Lung (tissue), 17 donors: ENCODE measurements at places on chromosomes 12 and 14. TPM values are rescaled to one million over a fixed set of nuclear protein-coding genes. Genes with fewer than 3 reads are reported as not detected.

DNA sequence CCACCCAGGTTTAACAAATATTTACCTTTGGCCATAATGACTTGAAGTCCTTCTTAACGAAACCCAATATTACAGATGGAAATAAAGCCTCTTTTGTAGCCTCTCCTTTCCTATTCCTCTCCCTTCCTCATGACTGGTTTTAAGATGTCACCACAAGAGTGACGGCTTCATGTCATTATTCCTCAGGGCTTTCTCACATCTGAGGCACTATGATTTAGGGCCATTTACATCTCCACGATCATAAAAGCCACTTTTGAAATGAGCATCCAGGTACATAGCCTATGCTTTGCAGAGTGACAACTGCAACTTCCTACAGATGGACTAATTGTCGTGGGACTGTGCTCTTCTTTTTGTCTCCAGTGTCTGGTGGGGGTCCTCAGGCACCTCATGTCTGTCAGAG is 32.3 kb upstream of the DACT1 start:
- DNase-seq = no peak

DNA sequence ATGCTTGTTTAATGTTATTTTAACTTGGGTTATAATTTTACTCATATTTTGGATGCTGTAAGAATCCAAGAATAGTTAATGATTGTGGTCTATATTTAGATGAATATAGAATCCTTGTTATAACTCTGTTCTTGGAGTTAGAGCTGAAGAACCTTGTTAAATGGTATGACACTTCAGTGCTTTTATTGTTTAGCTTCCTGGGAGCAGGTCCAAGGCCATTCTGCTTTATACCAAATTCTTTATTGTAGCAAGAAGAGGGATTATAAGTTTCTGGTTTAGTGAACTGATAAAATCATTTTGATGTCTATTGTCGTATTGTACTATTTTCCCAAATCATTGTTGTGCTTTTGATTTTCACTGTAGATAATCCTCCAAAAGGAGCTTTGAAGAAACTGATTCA is 69.4 kb downstream of the MIA2 start:
- DNase-seq = no peak

DNA sequence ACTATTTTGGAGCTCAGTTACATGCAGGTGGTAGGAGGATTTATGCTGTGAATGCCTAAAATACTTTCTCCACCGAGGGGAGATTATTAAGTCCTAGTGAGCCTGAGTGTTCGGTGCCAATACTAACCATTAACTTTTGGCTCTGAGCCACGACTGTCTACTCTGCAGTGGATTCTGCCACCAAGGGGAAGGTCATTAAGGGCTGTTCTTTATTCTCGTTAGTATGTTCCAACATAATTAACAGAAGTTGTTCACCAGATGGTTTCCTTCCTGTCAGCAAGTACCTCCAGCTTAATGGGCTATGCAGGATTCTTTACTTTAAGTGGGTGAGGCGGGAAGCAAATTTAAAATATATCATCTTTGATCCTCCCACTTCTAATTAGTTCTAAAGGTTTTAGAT is 326.3 kb downstream of the BMP4 start:
- peak; percentile 86 for DNase-seq

GRCh38 chr12:75713434-75713833 is 202.0 kb upstream of the KRR1 start:
- DNase-seq = peak; percentile 35

ESR2 gene
- 0.55 TPM for total RNA-seq

GRCh38 chr12:10130042-10130441 is at the start of gene CLEC7A:
Gene CLEC7A, minus strand, starts transcription at chr12:10130199. Its CDS starts 117 bp downstream, at chr12:10130082.
- DNase-seq = peak; percentile 40

DNA sequence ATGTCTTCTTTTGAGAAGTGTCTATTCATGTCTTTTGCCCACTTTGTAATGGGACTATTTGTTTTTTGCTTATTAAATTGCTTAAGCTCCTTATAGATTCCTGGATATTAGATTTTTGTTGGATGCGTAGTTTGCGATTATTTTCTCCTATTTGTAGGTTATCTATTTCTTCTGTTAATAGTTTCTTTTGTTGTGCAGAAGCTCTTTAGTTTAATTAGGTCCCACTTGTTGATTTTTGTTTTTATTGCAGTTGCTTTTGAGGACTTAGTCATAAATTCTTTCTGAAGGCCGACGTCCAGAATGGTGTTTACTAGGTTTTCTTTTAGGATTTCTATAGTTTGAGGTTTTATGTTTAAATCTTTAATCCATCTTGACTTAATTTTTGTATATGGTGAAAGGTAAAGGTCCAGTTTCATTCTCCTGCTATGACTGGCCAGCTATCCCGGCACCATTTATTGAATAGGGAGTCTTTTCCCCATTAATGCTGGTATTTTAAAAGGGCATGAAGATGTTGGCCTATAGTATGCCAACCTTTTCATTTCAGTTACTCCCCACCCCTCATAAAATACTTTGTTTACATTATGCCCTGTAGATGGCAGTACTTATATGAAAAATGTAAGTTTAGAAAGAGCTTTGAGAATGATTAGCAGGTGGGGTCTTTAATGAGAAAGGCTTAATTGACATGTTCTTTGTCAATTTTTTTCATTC is 62.9 kb upstream of the PSMA6 start:
- DNase-seq = no peak

DNA sequence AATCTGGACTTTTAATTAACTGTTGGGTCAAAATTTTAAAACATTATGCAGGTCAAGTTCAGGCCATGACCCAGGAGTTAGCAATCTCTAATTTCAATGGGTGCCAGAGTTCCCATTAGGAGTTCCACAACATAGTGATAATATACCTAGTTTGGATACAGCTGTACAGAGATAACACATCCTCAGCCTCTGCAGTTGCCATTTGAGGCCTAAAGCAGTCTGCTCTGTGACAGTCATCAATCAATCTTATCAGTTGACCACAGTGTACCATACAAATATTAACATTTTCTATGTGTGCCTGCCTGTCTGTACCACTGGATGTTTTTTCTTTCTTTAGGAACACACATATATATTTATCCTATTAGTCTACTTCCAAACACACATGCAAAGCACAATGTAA is 54.0 kb upstream of the BBS10 start:
- no peak for DNase-seq

KRT71 gene
- not detected for total RNA-seq

TAS2R8 gene
- not detected for total RNA-seq

GRCh38 chr12:806200-806791 is 53.9 kb downstream of the WNK1 start:
- DNase-seq = no peak

DNA sequence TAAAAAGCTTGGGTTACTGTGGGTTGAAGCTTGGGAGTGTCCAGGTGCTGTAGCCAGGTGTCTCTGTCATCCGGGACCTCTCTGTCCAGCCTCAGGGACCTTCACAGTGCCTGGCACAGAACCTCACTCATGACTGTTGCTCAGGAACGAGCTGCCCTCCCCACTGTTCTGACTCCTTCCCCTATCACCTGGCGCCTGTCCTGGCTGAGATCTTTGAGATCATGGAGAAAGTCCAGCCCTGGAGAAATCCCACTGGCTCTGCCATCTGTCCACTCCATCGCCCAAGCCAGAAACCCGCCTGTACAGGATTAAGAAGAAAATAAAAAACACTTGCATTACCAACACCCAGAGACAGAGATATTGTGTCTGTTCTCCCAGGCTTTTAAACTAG is 53.5 kb downstream of the DGLUCY start:
- no peak for DNase-seq

NPAS3 gene
- total RNA-seq = 0.46 TPM

CCDC177 gene
- not detected for total RNA-seq

OR6C2 gene
- not detected for total RNA-seq

GRCh38 chr14:100850841-100851585 is 25.1 kb downstream of the MEG3 start:
- no peak for DNase-seq

DNA sequence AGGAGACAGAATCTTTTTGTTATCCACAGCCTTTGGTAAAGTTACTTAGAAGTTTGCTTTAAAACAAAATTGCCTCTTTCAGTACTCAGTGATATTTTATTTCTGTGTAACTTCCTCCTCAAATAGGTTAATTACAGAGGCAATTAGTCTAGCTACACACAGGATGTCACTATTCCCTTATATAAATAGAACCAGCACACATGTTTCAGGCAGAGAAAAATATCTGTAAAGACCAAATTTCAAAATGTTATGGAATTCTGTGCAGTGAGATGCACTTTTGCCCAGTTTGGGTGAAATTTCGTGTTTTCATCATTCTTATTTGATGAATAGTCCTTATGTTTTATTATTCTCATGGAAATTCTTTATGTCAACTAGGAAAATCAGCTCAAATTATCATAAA is 410.6 kb upstream of the SOX5 start:
- no peak for DNase-seq

ACSM4 gene
- not detected for total RNA-seq

DNA sequence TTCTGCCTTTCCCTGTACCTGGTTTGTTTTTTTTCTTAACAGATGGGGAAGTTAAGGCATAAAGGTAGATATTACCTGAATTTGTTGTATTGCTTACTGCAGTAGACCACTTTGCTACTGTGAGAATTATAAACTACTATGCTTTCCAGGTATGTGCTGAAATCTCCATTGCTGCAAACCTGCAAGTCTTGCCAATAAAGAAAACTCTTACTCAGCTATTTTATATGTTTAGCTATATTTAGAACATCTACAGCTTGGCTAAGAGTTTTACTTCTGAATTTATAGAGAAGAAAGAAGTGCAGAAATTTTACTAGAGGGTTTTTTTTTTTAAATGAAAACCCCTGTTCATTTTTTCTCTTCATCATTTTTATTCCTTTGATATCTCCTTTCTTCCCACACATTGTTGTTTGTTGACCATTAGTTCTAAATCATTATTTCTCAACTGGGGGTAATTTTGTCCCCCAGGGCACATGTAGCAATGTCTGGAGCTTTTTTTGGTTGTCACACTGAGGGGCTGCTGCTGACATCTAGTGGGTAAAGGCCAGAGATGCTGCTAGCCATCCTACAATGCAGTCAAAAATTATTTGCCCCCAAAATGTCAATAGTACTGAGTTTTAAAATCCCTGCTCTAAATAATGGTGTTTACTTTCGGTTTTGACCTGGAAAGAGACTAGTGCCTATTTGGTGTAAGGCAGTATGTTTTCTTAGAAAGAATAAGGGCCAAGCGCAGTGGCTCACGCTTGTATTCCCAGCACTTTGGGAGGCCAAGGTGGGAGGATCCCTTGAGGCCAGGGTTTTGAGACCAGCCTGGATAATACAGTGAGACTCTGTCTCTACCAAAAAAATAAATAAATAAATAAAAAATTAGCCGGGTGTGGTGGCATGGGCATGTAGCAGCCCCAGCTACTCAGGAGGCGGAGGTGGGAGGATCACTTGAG is 48.6 kb downstream of the PCNX1 start:
- DNase-seq = peak; percentile 55

ASIC1 gene
- 2.0 TPM for total RNA-seq

DNA sequence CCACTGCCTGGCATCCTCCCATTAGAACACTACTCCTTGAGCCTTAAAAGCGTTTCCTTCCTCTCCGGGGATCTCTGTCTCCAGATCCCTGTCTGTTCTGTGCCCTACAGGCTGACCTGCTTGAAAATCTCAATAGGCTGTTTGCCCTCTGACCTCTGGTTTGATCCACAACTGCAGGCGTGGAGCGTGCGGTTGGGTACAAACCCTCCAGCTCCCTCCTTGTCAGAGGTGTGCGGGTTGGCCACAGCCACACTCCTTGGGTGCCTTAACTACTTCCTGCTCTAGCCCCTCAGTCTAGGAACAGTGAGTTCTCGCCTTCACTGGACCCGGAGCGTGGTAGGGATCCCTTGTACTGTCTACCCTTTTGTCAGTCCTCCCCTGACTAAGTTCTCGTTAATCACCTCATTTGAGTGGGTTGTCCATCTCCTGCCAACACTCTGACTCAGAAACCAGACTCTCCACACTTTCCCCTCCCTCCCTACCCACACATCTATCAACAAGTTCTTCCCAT is 33.1 kb downstream of the CMKLR1 start:
- no peak for DNase-seq

- no peak for DNase-seq
Measured at GRCh38 chr14:49052521-49052920, 533.7 kb downstream of the RPS29 start.

- peak; percentile 11 for DNase-seq
Measured at GRCh38 chr12:31510034-31510433, 80.9 kb downstream of the DENND5B start.

DNA sequence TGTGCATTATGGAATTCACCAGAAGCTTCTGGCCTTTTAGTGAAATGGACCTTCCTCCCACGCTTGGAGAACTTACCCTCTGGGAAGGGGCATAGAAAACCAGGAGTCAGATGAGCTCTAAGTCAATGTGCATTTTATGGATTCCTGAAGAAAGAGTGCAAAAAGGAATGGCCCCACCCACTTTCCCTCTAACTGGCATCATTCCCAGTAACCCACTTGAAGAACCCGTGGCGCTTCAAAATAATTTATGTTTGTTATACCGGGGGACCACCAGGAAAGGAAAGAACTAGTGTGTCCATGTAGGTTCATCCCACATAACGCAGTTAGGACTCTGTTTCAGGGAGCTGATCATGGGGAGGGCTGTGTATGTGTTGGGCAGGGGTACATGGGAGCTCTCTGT is 1153.4 kb downstream of the TMEM121 start:
- no peak for DNase-seq

GRCh38 chr12:87047691-87048090 is 791.5 kb upstream of the MGAT4C start:
- no peak for DNase-seq

GRCh38 chr12:50258167-50258551 is 25.2 kb downstream of the LIMA1 start:
- no peak for DNase-seq
